Caudate nucleus (tissue), 63 donors: ENCODE measurements at places on chromosomes 3 and 15.

DNA sequence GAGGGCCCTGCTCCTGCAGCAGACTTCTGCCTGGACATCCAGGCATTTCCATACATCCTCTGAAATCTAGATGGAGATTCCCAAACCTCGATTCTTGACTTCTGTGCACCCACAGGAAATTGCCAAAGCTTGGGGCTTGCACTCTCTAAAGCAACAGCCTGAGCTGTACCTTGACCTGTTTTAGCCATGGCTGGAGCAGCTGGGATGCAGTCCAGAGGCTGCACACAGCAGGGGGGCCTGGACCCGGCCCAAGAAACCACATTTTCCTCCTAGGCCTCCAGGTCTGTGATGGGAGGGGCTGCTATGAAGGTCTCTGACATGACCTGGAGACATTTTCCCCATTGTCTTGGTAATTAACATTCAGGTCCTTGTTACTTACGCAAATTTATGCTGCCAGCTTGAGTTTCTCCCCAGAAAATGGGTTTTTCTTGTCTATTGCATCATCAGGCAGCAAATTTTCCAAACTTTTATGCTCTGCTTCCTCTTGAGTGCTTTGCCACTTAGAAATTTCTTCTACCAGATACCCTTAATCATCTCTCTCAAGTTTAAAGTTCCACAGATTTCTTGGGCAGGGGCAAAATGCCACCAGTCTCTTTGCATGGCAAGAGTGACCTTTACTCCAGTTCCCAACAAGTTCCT lies 11.8 kb upstream of the MYO5A start:
- DNase-seq = no peak

DNA sequence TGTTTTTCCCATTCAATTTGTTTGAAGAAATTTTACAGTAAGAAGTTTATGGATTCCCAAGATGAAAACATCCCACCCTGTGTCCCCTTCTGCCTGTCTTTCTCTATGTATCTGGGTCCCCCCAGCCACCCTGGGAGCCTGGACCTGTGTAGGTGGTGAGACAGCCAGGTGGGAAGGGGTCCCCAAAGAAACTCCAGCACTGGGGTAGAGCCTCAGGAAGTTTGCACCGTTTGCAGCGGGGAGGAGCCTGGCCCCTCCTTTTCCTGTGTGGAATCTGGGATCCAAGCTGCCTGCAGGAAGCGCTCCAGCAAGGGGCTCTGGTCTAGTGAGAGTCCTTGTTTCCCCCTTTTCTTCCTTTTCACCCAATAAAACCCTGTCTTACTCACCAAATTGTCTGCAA lies 49.4 kb upstream of the ITGA11 start:
- DNase-seq = no peak

DNA sequence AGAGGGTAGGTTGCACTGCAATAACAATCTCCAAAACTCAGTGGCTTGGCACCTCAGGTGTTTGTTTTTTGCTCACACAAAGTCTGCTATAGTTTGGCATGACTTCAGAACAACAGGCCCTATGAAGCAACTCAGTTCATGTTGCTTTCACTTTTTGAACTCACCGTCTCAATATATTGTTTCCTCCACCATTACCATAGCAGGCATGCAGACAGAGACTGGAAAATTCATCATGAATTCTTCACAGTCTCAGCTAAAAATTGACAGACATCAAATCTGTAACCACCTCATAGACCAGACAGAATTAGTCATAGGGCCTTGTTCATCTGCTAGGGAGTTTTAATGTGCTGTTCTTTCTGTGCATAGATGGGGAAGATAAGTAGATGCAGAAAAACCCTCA lies 161.4 kb upstream of the POU1F1 start:
- DNase-seq = no peak

DNA sequence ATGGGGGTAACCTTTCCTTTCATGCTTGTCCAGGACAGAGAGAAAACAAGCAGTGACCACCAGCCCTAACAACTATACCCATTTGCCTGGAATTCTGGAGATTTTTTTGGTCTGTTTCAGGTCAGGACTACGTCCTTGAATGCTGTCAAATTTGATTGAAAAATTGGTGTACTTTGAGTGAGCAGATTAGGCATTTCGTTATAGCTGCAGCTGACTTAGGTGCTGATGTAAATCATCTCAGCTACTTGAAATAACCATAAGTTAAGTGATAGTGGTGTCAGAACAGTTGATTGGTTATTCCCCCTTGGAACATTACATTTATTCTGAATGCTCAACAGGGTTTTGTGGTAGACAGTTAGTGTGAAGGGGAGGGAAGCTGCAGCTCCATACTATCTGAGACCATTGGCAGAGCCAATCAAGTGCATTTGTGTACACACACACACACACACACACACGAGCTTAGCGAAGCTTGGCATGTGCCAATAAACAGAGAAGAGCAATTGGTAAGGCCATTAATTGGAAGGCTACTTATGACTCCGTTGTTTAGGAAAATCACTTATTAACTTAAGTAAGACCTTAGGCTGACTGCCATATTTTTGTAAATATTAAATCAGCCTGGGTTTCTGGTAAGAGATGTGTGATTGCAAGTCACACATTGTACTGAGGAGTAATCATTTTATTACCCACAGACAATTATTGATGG lies 447.8 kb downstream of the MFSD1 start:
- no peak for DNase-seq

GRCh38 chr3:100553618-100554372 lies 55.6 kb upstream of the ADGRG7 start:
- DNase-seq = no peak

- no peak for DNase-seq
These were observed 556.7 kb downstream of the FGF12 start for GRCh38 chr3:192170659-192171058.

DNA sequence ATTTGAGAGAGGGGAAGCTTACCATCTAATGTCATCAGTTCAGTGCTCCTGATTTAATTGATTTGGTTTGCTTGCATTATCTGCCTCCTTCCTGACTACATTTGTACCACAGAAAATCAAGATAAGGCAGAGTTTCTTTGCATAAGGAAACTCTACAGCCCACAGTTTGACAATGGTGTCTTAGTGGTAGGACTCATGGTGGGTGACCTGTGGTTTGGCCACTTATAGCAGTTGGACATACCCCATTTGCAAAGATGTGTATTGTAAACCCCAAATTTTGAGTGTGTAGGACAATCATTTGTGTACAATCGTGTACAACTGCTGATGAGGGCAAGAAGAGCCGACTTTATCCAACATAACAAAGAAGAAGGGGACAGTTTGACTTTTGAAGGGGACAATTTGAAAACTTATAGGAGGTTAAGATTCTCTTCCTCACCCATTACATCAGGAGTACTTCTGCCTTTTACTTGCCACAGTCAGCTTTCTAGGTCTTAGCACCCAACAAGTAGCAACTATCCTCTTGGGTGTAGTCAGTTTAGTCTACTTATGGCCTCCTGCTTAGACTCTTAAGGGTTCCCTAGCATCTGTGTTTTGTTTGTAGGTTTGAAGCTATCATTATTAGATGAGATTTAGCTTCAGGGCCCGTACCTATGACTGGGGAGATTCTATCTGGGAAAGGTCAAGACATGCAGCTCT lies 6.2 kb downstream of the TGFBR2 start:
- DNase-seq = no peak
